ENCODE measurements at places on chromosomes 3 and 15.

DNA sequence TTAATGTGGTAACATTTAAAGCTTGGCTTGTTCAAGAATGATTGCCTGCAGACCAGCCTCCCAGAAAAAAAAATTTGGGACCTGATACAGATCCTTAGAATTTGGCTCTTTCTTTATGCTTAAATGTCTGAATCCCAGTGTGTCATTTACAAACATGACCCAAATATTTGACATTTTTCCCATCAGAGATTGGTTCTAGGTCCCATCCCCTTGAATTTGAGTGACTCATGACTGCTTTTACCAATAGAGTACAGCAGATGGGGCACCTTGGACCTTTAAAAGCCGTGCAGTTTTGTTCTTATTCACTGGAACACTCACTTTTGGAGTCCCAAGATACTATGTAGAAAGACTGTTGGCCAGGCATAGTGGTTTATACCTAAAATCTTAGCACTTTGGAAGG lies 231.6 kb downstream of the ZIC1 start:
- DNase-seq = no peak

GRCh38 chr3:54312156-54312899 lies 190.0 kb downstream of the CACNA2D3 start:
- DNase-seq = no peak

GRCh38 chr3:53566461-53567145 lies 72.2 kb downstream of the CACNA1D start:
- no peak for DNase-seq

- DNase-seq = no peak
These were observed 1.0 kb upstream of the FSTL1 start for GRCh38 chr3:120451806-120452205.

GRCh38 chr15:84398763-84399701 lies 163.5 kb downstream of the GOLGA6L4 start:
- no peak for DNase-seq

DNA sequence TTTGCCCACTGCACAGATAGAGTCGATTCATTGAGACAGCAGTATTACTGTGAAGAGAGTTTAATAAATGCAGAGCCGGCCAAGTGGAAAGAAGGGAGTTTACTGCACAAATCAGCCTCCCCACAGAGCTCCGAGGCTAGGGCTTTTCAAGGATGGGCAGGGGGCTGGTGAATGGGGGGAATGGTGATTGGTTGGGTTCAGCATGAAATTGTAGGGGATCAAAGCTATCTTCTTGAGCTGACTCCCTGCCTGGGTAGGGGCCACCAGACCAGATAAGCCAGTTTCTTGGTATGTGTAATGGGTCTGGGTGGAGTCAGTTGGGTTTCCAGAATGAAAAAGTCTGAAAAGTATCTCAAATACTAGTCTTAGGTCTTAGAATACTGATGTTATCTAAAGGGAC lies 66.6 kb downstream of the SYNPR start:
- no peak for DNase-seq

DNA sequence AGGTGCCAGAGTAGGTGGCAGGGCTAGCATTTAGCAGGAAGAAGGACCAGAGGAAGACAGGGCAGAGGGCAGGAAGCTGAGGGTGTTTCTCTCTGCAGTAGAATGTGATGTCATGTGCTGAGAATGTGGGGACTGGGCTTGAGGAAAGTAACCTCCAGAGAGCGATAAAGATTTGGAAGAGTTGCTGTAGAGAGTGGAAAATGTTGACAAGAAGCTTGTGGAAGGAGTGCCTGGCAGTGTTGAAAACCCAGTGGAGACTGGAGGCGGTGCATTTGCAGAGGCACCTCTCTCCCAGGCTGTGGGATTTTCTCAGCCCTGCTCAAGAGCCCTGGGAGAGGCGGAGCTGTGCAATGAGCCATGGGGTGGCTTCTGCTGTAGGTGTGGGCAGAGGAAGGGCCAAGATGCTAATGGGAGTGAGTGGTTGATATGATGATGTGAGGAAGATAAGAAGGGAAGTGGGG lies 54.8 kb downstream of the MESD start:
- no peak for DNase-seq

GRCh38 chr3:15324379-15324808 lies 8.0 kb downstream of the SH3BP5 start:
- no peak for DNase-seq

DNA sequence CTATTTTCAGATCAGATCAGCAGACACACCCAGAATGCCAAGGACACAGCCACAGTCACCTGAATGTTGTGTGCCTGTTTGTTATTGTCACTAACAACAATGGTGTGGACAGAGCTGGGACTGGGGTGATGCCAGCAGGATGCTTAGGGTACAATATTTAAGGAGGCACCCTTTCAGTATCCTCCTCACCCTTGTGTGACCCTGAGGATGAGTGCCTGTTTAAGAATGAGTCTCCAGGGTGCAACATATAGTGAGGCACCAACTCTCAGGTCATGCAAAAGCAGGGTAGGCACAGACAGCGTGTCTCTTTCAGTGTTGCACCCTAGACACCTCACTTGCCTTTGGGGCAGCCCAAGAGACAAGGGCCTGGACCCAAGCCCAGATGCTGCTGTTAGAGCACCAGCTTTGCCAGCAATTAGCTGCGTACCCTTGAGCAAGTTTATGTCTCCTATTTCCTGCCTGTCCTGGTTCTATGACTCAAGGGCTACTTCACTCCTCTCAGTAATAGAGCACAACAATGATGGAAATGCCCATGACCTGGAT lies 122.6 kb downstream of the AQP9 start:
- DNase-seq = no peak

- no peak for DNase-seq
These were observed 123.1 kb downstream of the TPRA1 start for GRCh38 chr3:127467391-127467790.

DNA sequence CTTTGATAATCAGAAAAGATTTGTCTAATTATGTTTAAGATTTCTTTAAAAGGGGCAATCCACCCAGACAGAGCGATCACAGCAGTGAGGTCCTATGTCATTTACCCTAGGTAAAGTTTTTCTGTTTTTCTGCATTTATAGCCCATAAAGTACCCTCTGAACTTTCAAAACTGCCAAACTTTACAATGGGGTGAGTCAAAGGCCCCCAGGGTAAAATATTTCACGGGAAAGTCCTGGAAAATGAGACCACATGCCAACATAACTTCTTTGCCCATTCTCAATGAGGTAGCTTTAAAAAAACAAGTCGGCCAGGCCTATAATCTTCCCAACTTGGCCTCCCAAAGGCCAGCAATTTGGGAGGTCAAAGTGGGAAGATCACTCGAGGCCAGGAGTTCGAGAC lies 53.0 kb downstream of the SUCLG2 start:
- no peak for DNase-seq

DNA sequence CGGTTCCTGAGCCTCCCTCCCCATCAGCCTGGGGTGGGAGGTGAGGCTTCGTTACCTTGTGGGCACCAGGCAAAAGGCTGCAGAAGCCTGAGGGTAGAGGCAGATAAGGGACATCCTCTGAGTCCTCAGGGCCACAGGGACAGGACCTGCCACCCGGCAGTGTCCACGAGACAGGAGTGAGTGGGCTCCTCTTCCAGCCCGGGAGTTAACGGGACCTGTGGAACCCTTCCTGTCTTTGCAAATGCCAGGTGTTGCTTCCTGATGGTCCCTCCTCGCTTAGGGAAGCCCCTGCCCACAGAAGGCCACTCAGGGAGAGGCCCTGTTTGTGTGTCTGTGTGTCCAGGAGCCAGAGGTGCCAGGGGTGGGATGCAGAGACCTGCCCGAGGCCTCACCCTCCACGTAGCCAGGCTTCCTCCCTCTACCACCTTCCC lies 111.1 kb upstream of the ALDH1A3 start:
- no peak for DNase-seq

DNA sequence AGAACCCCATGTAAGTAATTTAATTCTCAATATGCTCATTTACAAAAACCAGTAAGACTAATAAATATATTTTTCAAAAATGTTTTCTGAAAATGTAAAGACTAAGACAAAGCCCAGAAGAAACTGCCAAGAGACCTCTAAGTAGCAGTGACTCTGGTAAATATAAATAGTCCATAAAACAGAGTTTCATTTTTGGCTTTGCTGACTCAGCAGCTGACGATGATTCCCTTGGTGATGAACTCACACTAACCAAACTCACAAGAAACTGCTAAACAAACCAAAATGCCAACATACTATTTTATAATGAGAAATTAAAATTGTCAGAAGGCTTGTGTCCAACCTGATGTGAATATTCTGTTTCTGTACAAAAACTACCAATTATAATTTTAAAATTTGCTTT lies 31.5 kb upstream of the IMPG2 start:
- DNase-seq = no peak

DNA sequence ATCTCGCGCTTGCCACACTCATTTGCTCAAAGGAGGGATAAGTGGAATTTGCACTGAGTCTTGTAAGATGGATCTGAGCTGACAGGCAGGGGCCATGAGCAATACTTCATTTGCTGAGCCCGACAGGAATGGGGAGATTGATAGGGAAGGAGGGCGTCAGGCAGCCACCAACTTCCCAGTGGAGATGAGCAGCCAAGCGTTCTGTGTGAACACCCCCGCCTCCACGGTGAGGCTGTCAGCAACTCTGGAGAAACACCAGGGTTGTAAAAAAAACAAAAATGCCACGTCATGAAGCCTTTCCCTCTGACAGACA lies 36.8 kb downstream of the TLE3 start:
- no peak for DNase-seq

GRCh38 chr3:175355801-175356335 lies 496.7 kb downstream of the NAALADL2 start:
- DNase-seq = no peak

DNA sequence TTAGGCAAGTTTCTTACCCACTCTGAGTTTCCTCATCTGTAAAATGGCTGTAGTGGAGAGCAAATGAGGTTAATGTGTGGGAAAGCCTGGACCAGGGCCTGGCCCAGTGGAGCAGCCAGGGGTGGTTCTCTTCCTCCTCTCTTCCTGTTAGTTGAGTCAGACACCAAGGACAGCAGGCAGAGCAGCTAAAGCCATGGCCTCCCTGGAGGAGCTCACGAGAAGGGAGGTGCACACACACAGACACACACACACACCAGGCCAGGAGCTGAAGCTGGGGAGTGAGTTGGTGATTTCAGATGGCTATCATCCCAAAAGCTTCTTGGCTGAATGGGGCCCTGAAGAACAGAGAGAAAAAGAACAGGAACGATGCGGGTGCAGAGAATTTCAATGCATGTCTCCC lies 33.2 kb upstream of the TSPAN3 start:
- no peak for DNase-seq

GRCh38 chr15:41505776-41506175 lies 7.9 kb downstream of the LTK start:
- no peak for DNase-seq

DNA sequence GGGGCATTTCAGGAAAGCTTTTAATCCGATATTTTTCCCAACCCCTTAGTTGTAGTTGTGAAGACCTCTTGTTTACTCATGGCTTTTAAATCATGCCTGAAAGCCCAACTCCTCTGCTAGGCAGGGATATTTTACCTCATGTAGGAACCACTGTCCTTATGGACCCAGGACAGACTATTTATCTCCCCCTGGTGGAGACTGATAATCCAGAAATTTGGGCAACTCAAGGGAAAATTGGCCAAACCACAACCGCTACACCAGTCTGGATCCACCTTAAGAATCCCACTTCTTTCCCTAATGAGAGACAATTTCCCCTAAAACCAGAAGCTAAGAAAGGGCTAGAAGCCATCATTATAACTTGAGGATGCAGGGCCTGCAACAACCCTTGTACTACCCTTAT lies 248.1 kb upstream of the STAC start:
- DNase-seq = no peak

DNA sequence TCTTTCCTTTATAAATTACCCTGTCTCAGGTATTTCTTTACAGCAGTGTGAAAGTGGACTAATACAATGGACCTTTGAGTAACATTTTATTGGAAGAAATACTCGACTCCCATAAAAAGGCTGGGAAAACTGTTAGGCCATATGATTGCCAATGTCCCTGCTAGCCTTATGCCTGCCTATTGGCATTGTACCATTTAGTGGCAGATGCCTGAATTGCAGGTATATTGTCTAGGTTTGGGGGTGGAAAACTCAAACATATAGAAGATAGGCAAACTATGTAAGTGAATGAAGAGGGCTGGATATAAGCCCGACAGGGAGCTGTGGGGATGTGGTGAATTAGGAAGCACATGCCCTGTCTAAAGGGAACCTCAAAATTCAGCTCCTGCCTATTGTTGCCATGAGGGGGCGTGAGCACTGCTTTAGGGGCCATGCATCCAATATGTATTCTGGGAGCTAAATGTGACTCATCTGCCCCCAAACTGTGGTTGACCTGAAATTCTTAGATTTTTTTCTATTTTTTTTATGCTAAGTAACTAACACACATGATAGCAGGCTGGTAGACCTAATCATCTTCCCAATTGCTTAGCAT lies 65.2 kb upstream of the TRA2B start:
- peak; percentile 23 for DNase-seq

DNA sequence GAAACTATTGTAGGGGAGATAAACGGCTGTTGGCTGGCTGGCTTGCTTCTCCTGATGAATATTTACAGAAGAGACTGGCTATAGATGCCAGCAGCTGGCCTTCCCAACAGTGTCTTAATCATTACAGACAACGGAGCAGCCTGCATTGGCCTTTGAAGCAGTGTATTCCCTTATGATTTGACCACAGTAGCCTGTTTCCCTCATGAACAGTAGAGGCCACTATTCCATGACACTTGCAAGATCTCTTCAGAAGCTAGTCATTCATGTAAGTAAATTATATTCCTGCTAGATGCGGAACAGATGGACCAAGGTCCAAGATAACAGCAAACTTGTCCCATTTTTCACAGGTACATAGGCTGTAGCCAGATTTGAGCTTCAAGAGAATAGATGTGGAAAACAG lies 47.3 kb downstream of the TMCO5A start:
- peak; percentile 2 for DNase-seq

DNA sequence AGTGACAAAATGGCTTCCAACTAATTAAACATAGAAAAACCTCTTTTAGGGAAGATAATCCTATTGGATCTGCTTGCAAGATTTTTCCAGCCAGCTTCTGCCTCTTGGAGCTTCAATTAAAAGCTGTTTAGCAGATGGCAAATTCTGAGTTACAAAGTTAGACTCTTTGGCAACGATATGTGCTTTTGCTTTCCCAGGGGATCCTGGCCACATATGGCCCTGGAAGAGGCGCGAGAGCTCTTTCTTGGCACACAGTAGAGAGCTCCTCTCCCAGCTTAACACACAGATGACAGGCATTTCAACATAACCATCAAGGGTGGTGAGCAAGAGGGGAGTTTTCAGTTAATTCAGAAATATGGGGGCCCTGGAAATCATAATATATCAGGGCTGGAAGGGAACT lies 41.6 kb upstream of the GALNT15 start:
- DNase-seq = peak; percentile 98

- peak; percentile 57 for DNase-seq
These were observed 19.0 kb upstream of the TRAK1 start for GRCh38 chr3:42071904-42072812.

- no peak for DNase-seq
These were observed 12.4 kb downstream of the ANKRD63 start for GRCh38 chr15:40270246-40270995.

GRCh38 chr3:13547591-13548371 lies 1.1 kb upstream of the FBLN2 start:
- no peak for DNase-seq

- DNase-seq = no peak
These were observed 43.9 kb downstream of the ALDH1A2 start for GRCh38 chr15:58021332-58022230.

All from NCI-H1694 treated with DMSO at 0.1 percent for 48 hours (cell line).